ENCODE measurements at places on chromosomes 7 and 10. TPM values are rescaled to one million over a fixed set of nuclear protein-coding genes. Genes with fewer than 3 reads are reported as not detected.

DNA sequence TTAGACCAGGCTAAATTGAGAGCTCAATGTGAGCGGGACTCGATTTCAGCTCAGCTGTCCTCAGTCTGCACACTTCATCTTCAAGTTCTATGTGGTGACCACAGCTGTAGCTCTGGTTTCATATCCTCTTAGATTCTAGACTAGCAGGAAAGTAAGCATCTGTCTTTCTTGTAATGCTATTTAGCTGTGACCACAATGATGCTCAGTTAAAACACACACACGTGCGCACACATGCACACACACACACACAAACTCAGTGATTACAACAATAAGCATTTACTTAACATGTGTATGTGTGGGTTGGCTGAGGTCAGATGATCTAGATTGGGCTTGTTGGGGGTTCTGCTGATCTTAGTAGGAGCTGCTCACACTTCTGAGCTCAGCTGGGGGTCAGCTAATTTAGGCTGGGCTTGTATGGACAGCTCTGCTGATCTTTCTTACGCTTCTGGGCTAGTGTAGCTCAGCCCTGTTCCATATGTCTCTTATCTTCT lies 82.5 kb downstream of the ZNF365 start:
- ATAC-seq = no peak

DNA sequence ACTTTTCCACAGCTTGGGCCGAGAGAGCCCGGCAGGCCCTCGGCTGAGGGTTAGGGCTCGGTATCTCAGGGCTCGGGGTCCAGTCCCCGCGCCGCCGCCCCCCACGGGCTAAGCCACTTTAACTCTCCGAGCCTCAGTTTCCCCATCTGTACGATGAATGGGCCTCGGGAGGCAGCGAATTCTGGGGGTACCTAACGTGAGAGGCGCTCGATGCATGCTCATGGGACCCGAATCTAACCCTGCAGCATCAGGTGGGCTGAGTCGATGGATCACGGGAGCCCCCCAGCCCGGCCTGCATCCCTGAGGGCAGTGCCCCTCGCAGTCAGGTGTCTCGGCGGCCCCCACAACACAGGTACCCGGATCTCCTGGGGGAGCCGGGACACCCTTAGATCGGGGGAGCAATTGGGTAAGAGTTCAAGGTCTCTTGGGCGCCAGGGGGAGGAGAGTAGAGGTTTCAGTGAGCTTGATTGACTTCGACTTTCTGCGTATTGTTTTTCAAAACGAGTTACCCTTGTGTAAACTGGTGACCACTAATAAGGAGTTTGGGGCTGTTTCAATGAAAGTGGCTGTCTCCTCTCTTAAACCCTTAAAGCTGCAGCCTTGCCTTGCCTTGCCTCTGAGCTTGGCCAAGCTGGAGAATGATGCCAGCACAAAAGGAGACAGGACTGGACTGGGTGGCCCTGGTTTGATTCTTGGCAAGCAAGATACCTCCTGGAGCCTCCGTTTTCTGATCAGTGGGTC lies 631 bp downstream of the POR start:
- no peak for ATAC-seq

- no peak for ATAC-seq
These were observed 10.9 kb downstream of the GPR141 start for GRCh38 chr7:37694208-37695094.

DNA sequence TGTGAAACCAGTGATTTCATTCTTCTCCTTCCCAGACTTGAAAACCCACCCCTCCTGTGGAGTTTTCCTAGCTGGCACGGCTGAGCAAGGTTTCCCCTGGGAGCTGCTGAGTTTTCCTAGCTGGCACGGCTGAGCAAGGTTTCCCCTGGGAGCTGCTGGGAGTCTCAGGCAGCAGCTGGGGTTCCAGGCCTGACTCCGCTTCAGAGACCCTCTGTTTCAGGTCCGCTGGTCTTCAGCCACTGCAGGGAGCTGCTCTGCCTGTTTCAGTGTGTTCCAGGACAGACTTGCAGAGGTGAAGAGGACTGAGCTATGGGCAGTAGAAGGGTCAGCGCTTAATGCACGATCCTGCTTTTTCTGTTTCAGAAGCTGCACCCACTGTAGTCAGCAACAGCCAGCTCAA lies 104.9 kb downstream of the XRCC2 start:
- no peak for ATAC-seq

DNA sequence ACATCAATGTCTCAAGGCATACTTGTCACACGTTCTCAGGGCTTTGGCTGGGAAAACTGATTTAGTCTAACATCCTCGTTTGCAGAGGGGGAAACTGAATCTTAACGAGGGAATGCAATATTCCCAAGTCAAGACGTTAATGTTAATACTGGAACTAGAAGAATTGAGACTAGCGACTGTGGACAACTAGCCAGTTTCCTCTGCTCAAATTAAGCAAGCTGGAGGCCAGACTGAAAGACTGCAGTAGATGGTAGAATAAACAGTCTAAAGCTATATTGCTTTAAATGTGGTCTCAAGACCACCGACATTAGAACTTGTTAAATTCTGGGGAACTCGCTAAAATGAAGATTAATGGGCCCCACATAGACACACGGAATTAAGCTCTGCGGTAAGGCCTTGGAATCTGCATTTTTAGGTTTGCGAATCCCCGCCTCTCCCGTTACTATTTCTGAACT lies 639 bp upstream of the TFAM start:
- ATAC-seq = no peak

GPRIN2 gene
- total RNA-seq = 1.9 TPM

GRCh38 chr10:102595897-102596296 lies 48.4 kb upstream of the TRIM8 start:
- no peak for ATAC-seq

FBXL13 gene
- total RNA-seq = 10.9 TPM

SUV39H2 gene
- 6.5 TPM for total RNA-seq

DNA sequence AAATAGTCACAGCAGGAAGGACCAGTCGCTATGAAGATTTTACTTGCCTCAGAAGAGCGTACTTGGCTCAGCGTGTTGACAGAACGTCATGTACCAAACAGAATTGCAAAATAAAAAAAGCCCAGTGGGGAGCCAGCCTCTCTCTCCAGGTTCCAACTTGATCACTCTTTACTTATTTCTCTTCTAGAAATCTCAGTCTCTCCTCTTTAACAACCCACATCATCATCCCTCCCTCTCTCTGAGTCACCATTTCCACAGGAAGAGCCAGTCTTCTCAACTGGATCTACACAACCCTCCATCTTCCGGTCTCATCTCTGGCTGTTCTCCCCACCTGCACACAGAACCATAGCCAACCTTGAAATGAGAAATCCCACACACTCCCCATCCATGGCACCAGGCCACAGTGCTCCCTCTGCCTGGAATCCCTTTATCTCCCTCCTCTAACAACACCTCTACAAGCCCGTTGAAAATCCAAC lies 718.3 kb downstream of the GRID1 start:
- ATAC-seq = no peak

- peak; percentile 73 for ATAC-seq
These were observed 489.9 kb downstream of the XPNPEP1 start for GRCh38 chr10:109433434-109433833.

GRCh38 chr10:99630433-99630832 lies 10.2 kb upstream of the SLC25A28 start:
- ATAC-seq = peak; percentile 44

GRCh38 chr10:11007476-11008020 lies 10.1 kb upstream of the CELF2 start:
- no peak for ATAC-seq

WEE2 gene
- 0.30 TPM for total RNA-seq

DNA sequence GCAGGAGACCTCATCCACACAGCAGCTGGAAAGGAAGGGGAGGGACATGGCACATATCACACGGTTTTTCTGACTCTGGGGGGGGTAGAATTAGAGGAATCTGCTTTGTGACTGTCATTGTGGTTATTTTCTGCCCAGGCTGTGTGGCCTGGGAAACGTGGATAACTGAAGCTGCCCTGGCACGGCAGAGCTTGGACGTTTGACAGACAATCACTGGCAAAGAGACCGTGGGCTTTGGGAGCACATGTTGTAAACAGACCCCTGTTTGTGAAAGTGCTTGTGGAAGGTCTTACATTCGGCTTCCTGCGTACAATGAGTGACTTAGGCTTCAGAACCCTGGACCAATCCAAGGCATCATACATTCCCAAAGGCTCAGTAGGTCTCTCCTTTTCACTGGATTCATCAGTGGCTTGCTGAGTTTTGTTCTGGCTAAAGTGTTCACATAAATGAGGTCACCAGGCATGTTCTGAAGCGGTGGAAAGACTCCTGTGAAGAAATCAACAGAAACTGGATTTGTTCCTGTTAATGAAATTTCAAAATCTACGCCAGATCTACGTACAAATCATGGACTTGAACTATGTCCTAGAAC lies 188.2 kb downstream of the TEX36 start:
- ATAC-seq = no peak

MYL7 gene
- total RNA-seq = not detected

GRCh38 chr10:50407076-50407801 lies 155.9 kb upstream of the ASAH2 start:
- ATAC-seq = no peak

TWIST1 gene
- total RNA-seq = 25.4 TPM

DNA sequence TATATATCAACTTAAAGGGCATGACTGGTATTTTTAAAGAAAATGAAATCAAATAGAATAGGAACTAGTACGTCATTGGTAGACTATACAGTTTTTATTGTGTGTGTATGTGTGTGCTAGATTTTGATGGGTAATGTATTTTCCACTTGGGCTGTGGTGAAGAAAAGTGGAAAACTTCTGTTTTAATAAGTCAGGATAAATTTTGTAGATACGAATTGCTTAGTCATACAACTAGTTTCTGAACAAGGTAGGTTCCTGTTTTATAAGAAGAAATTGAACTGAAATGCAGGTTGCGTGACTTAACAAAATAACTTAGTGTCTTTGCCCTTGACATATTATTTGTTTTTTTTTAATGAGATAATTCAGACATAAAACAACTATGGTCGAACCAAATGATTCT lies 24.3 kb downstream of the UBN2 start:
- no peak for ATAC-seq

ODAD2 gene
- total RNA-seq = 5.6 TPM

GIMAP1 gene
- 0.04 TPM for total RNA-seq

MMRN2 gene
- total RNA-seq = 2.3 TPM

DNA sequence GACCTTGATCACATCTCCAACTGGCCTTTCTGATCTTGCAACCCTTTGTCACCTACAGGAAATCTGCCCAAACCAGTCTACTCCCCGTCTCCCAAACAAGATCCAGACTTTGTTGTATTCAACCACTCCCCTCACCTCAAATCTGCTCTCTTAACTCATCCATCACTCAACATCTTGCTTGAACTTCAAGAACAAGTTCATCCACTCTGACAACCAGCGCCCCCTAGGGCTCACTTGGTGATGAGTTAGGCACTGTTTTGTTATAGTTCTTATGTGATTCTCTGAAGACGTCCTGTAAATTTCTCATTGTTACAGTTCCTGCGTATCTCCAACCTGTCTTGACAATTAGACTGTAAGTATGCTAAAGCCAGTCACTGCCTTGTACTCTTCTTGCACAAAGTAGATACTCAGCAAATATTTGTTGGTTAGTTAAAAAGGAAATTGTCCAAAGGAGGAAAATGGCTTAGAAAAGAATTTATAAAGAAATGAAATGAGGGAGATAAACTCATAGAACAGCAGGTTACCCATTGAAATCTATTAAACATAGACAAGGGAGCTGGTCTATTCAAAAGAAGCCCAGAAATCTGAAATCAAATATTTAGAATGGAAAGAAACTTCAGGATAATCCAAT lies 5.3 kb downstream of the FRMD4A start:
- ATAC-seq = no peak

DNA sequence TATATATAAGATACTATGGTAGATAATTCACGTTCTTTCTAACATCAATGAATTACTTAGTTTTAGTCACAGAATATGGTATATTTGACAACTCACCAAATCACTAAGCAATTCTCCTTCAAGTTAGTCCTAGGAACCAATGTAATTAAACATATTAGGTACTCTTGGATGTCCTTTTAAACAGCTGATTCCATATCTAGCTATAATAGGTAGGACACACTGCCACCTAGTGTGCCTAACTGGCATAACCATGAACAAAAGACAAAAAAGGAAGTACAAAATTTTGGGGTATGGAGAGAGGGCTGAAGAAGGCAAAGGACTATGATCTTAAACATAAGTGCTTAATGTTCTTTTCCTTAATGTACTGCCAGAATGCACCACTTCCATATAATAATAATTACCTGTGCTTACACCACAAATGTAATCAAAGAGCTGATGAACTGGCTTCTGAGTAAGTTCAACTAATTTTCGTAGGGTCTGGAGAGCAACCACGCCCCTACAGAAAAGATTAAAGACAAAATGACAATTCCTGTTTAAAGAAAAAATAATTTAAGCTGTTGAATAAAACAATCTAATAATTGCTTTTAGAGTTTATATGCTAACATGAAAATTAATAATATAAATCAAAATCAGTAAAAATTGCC lies 28.7 kb downstream of the PNPLA8 start:
- ATAC-seq = peak; percentile 41

GRCh38 chr7:134865001-134865845 lies 85.8 kb downstream of the CALD1 start:
- ATAC-seq = peak; percentile 90

DNA sequence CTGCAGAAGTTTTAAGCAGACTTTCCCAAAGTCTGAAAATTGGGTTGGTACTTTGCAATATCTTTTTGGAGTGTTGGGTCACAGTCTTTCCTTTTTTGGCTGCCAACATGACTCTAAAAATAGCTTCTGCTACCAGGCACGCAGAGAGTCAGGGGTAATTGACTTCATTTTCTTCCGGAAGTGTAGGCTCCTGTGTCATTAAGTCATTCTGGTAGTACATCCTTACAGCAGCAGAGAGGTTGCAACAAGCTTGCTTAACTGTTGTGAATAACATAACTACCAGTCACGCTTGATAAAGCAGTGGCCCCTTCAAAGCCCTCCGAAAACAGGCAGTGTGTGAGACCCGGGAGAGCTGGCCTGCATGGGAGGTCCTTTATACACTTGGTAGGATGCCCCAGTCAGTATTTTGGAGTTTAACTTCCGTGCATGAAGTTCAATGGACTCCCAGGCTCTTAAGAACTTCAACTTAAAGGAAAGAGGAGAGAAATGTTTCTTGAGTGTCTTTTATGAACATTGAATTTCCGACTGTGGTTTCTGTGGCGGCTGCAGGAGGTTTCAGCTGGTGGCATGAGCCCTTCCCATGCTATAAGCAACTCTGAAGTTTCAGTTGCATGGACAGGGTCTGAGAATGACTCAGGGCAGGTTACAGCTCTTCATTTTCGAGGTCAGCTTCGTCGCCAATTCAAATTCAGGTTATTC lies 310.7 kb downstream of the GALNT17 start:
- ATAC-seq = no peak

All from motor neuron (in vitro differentiated cells).